ENCODE measurements at places on chromosomes 5 and 9.

DNA sequence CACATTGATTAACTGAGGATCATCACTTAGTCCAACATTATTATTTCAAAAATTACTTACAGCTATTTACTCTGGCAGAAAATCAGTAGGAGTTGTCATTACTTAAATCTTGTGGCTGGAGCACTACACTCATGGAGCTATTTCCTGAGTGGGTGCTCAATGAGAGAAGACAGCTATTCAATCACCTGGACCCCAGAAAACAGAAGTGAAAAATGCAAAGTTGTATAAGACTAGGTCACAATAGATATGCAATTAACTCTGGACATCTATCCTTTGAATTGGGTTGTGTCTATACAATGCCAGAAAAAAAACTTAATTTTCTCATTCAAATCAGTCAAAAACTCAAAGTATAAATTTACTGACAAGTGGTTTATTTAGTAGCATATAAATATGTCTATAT lies 340.9 kb downstream of the EFNA5 start:
- no peak for DNase-seq

- DNase-seq = no peak
Measured at GRCh38 chr9:2406252-2406651, 215.3 kb upstream of the VLDLR start.

DNA sequence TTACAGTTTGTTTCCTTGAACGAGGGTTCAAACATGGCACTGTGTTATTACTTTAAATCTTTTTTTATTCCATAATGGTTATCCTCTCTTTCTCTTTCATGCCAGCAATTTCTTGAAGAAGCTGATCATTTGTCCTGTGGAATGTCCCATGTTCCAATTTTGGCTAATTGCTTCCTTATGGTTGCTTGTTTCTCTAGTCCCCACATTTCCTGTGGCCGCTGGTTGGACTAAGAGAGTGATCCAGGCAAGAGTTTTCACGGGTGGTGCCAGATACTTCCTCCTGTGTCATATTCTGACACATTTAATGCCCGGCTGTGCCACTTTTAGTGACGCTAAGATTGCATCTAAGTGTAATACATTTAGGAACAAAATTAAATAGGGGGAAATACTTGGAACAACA lies 83.8 kb upstream of the FAM169A start:
- DNase-seq = no peak

DNA sequence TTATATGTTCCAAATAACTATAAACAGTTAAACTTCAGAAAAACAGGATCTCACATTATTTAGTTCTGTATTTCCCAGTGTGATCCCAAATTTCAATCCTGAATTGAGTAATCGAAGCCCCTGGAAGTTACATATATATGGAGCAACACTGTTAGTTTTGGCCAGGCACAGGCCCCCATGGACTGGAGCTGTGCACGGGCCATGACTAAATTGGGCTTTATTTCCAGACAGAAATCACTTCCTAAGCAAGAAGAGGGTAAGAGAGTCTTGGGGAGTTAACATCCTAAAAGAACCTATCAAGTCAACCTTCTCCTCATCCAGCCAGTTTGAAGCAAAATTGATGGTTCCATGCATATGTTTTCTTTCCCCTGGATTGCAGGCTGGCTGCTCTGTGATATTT lies 393.0 kb downstream of the TMEM167A start:
- no peak for DNase-seq

DNA sequence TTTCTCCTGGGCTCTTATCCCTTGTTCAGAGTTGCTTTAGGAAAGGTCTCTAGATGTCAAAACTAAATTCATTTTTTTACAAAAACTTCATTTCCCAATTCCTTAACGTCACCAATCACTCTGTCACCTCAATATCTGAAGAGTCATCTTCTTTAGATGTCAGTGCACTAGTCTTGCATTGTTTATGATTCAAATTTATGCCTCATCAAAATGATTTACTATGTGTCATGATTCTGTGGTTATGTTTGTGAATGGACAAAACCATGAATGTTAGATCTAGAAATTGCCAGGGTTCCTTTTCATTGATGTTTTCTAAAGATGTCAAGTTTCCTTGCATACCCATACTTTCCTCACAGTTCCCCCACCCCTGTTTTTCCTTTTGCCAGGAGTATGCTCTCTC lies 21.5 kb downstream of the CWC27 start:
- DNase-seq = no peak

GRCh38 chr9:24007185-24007584 lies 181.1 kb upstream of the ELAVL2 start:
- DNase-seq = no peak

GRCh38 chr5:103526164-103526915 lies 36.2 kb downstream of the NUDT12 start:
- DNase-seq = no peak

DNA sequence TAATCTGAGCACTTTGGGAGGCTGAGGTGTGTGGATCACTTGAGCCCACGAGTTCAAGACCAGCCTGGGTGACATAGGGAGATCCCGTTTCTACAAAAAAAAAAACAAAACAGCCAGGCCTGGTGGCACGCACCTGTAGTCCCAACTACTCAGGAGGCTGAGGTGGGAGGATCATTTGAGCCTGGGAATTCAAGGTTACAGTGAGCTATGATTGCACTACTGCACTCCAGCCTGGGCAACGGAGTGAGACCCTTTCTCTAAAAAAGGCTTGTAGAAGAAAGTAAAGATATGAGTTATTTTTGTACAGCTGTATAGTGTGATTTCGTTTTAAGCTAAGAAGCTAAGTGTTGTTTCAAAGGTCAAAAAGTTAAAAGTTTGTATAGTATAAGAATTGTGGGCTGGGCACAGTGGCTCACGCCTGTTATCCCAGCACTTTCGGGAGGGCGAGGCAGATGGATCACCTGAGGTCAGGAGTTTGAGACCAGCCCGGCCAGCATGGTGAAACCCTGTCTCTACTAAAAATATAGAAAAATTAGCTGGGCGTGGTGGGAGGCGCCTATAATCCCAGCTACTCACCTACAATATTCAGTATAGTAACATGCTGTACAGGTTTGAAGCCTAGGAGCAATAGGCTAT lies 18.8 kb downstream of the UBE2R2 start:
- no peak for DNase-seq

- DNase-seq = peak; percentile 42
Measured at GRCh38 chr5:10863763-10864383, 102.8 kb upstream of the DAP start.

DNA sequence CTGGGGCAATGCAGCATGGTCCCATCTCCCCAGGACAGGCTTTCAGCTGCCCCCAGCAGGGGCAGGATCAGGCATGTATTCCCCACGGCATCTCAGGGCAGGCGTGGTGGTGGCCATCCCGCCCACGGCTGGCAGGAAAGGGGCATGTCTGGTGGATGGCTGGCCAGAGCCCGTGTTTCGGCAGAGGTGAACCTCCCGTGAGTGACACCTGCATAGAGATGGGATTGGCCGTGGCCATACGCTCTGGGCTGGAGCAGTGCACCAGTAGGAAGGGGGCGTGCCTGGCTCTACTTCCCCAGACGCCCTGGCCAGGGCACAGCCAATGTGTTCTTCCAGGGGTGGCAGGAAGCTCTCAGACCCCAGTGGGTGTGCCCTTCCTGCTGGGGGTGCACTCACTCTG lies 139.1 kb downstream of the ZNF354C start:
- DNase-seq = no peak

DNA sequence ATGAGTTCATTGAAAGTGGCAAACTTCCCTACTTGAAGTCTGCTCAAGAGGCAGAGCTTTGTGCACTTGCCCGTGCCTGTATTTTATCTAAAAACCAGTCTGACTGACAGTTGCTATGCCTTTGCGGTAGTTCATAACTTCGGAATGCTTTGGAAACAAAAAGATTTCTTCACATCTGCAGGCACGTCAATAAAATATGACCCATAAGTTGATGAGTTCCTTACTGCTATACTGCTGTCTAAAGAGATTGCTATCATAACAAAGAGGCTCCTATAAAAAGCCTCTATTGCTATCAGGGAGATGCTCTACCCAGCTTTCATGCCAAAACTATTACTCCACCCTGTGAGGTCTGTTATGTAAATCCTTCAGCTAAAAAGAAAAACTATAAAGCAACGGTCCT lies 25.4 kb upstream of the RNF20 start:
- no peak for DNase-seq

GRCh38 chr5:161546470-161547301 lies at the start of gene GABRB2:
TSS of gene GABRB2 (minus strand) at chr5:161546725. CDS start at chr5:161546643, 82 bp downstream.
- DNase-seq = peak; percentile 34

GRCh38 chr9:129108805-129109536 lies 1.6 kb downstream of the CRAT start:
- no peak for DNase-seq

DNA sequence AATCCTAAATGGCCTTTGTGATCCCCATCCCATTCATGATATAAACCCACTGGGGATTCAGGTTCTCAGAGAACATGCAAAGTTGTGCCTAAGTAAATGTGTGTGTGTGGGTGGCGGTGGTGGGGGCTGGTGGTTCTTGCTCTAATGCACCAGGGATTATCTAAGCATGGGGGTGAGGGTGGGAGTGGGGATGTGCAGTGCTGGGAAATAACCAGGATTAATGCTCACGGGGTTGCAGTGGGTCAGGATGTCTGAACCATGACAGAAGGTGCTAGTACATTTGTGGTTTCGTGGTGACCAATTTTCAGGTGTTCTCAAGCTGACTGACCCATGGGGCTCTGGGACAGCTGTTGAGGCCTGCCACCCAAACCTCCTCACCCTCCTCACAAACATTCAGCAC lies 101.0 kb downstream of the ZNF608 start:
- DNase-seq = no peak

GRCh38 chr9:98357921-98358535 lies 102.6 kb upstream of the TBC1D2 start:
- no peak for DNase-seq

DNA sequence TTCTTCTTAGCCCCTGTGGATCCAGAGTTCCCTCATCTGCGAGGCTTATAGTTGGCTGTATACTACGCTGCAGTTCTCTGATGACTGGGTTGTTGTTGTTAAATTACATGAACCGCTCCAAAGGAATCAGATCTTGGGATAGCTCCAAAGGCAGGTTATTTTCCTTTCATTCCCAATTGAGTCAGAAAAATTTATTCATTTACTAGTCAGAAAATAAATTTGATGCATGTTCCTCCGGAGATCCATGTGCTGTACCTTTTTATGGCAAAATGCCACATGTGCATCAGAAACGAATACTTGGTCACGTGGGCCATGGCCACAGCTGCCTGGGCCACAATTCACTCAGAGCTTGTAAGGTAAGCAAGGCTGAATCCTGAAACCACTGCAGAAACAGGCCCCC lies 304.0 kb downstream of the NR2F1-AS1 start:
- DNase-seq = no peak

DNA sequence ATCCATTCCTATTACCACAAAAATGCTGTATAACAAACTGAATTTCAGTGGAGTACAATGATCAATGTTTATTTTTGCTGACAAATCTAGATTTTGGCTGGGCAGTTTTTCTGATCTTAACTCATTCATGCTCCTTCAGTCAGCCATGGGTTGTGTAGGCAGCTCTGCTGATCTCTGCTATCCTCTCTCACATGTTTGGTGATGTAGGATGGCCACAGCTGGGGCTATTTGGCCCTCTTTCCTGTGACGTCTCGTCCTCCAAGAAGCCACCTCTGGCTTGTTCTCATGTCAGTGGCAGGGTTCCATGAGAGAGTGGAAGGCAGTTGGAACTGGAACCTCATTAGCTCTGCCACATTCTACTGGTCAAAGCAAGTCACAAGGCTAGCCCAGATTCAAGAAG lies 8.9 kb downstream of the NLN start:
- no peak for DNase-seq

DNA sequence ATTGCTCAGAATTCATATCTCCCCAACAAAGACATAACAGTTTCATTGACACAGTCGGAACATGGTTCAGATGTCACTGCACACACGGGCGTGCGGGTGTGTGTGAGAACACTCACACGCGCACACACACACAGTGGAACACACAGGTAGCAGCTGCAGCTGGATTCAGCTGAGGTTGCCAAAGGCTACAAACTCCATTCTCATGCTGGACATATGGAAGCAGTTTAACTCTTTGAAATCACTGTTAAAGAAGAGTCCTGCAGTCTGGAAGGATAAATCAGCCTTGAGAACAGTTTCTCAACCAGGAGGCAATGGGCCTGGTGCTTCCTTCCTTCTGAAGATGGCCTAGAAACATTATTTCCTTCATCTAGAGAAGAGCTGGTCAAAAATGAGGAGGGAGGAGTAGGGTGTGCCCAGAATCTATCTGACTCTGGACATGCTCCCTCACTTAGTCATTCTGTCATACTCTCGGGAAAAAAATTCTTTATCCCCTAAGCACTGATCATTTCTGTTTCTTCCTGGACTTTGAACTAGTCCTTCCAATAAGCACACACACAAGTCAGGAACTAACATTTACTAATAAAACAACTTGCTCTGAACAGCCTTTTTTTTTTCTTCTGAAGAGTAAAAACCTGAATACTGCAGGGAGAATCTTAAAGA lies 160.6 kb downstream of the ZDHHC21 start:
- DNase-seq = no peak

DNA sequence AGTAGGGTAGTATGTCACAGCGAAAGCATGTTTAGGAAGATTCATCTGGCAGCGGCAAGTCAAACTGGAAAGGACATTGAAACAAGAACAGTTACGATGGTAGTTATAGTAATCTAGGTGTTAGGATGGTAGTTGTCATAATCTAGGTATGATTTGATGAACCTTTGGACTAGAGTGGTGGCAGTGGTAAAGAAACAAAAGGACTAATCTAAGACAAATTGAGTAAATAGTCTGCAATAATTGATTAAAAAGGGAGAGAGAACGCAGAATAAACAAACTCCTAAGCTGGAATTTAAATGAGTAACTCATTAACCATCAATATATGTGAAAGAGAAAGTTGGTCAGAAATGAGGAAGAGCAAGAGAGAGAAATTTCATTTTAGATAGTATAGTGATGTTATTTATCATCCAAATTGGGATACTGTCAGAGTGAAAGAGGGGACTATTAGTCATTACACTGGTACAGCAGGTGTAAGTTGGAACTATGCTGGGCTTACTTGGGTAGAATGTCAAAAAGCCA lies 56.8 kb downstream of the MTREX start:
- DNase-seq = no peak

GRCh38 chr9:101586651-101587050 lies 8.1 kb downstream of the PPP3R2 start:
- no peak for DNase-seq

DNA sequence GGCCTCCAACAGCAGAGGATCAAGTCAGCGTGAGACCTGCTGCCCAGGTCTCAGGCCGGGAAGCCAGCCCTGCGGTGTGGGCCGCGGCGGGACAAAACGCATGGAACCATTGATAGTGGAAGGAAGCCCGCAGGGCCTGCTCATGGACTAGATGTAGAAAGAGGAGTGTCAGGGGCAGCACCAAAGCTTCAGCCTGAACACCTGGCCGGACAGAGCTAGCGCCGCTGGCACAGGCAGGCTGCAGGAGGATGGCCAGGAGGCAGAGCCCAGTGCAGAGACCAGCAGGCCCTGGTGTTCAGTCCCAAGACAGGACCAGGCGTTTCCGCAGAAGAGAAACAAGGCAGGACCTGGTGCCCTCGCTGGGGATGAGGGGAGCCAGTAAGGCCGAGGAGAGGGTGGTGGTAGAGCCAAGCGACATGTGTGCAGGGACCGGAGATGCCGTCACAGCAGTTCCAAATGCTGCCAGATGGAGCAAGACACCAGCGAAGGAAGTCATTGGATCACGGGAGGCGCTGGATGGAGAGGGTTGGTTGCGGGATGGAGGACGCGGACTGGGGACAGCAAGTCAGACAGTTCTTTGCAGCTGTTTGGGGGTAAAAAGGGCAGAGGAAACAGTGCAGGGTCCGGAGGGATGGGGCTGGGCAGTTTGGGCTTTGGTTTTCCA lies 42.1 kb upstream of the OLFM1 start:
- DNase-seq = no peak

Data from stimulated activated CD4-positive, alpha-beta T cell treated with anti-CD3 and anti-CD28 coated beads, Interleukin-4, amount 100 ng/mL, for 1 hour (primary cell).